Upper lobe of right lung (tissue), 1 donor: ENCODE measurements at places on chromosomes 6 and 20. TPM values are rescaled to one million over a fixed set of nuclear protein-coding genes. Genes with fewer than 3 reads are reported as not detected.

- H3K27ac ChIP-seq: no peak overlapping the region
- H3K36me3 ChIP-seq: no peaks in the 10 kb centered on the region
- H3K4me3 ChIP-seq: no peak overlapping the region
- no peak for DNase-seq
Measured at GRCh38 chr6:146876271-146877151, 277.7 kb downstream of the ADGB start.

The PLN gene
- 5.8 TPM for total RNA-seq

DNA sequence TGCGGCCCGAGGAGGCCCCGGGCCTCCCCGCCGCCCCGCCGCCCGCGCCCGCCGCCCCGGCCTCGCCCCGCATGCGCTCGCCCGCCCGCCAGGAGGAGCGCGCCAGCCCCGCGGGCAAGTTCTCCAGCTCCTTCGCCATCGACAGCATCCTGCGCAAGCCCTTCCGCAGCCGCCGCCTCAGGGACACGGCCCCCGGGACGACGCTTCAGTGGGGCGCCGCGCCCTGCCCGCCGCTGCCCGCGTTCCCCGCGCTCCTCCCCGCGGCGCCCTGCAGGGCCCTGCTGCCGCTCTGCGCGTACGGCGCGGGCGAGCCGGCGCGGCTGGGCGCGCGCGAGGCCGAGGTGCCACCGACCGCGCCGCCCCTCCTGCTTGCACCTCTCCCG is 1.5 kb downstream of the FOXQ1 start:
- H3K36me3 ChIP-seq: no peaks in the 10 kb centered on the region
- H3K4me3 ChIP-seq: peak overlapping the region; percentile 58
- peak overlapping the region; percentile 84 for H3K27ac ChIP-seq
- DNase-seq: peak; percentile 72
- no peaks in the 10 kb centered on the region for H3K4me1 ChIP-seq
- H3K27me3 ChIP-seq: peaks cover 26% of the 10 kb centered on the region

- peaks cover 4% of the 10 kb centered on the region for H3K27me3 ChIP-seq
- no peaks in the 10 kb centered on the region for H3K36me3 ChIP-seq
- DNase-seq: no peak
- no peaks in the 10 kb centered on the region for H3K4me1 ChIP-seq
Measured at GRCh38 chr20:32614772-32615171, 29.6 kb upstream of the NOL4L start.

DNA sequence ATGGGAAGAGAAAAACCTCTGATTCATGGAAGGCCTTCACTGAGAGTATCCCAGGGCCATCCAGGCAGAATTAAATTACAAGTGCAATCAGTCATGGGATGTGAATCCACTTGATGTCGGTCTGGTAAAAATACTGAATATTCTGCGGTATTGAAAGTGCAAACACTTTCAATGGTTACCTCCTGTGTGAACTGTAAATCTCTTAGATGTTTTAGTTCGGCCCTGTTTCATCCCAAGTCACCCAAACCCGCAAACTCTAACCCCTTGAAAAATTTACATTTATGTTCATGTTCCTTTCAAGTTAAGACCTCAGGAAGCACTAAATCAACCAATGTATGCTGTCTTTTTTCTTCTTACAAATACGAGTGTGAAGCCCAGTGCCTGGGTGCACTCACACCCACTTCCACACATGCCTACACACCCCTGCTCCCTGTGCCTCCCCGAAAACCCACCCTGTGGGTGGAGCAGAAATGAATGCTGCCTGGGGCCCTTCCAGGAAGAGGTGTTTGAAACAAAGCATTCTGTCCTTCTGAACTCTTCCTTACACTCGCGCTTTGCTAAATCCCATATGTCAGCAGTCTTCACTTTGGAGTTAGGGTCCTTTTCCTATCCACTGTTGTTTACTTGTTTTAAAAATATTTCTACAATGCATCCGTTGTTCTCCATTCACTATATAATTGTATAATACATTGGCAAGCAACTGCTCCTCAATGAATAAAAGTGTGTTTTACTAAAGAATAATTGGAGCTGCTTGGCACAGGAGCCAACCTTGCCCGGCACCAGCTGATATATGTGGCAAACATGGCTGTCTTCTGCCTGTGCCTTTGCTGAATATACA is 62.7 kb downstream of the FYN start:
- no peaks in the 10 kb centered on the region for H3K27me3 ChIP-seq
- no peak for DNase-seq
- no peak overlapping the region for H3K27ac ChIP-seq
- H3K36me3 ChIP-seq: no peaks in the 10 kb centered on the region

DNA sequence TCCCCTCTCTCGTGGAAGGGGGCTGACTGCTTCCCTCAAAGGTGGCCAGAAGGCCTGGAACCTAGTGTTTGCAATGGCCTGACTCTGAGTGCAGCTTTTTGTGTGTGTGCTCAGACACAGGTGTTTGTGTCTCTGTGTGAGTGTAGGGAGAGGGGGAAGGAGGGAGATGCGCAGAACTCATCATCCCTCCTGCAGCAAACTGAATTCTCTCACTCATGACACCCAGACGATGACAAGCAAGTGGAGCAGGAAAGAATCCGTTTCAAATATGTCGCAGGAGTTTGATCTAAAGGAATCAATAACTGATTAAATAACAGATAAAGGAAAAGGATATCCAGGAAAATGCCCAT is 101.4 kb downstream of the TNFAIP3 start:
- no peak for DNase-seq
- no peak overlapping the region for H3K27ac ChIP-seq
- H3K4me1 ChIP-seq: peaks cover 6% of the 10 kb centered on the region
- H3K36me3 ChIP-seq: no peaks in the 10 kb centered on the region

DNA sequence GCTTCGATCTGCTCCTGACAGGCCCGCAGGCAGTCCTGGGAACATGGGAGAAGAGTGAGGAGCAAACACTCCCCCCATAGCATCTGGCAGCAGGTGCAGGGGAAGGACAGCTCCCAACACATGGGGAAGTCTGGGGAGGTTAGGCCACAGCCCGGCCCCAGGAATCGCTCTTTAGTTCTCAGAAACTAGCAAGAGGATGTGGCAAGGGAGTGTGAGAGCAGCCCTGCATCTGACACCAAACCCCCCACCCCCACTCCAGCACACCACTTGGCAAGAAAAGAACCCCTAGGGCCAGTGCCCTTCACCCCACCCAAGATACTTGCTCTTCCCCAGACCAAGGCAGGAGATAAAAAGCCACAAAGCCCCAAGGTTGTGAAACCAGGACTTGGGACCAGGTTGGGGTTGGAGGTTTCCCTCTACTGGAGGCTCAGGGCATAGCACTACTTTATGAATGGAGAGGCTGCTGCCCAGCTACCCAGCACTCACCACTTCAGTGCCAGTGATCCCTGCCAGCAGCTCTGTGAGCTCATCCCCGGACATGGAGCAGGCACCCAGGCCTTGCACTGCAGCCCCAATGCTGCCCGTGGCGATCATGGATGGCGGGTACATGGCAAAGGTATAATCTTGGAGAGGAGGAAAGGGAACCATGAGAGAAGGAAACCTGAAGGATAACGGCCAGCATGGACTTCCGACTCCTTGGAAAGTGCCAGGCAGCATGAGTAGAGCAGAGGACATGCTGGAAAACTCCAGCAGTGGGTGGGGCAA is 5.4 kb downstream of the CCND3 start:
- no peak overlapping the region for H3K4me3 ChIP-seq
- peak overlapping the region; percentile 84 for H3K27ac ChIP-seq
- H3K36me3 ChIP-seq: peaks cover 49% of the 10 kb centered on the region
- peak; percentile 80 for DNase-seq
- H3K27me3 ChIP-seq: no peaks in the 10 kb centered on the region

The SYTL3 gene
- total RNA-seq: 8.7 TPM

- no peak overlapping the region for H3K4me3 ChIP-seq
- no peak for DNase-seq
- no peaks in the 10 kb centered on the region for H3K36me3 ChIP-seq
- peaks cover 6% of the 10 kb centered on the region for H3K4me1 ChIP-seq
- peaks cover 38% of the 10 kb centered on the region for H3K27me3 ChIP-seq
Measured at GRCh38 chr6:1595271-1596087, 14.2 kb upstream of the FOXC1 start.

The MAK gene
- 0.29 TPM for total RNA-seq

GRCh38 chr6:154923199-154923869 is 71.8 kb upstream of the TIAM2 start:
- no peak overlapping the region for H3K27ac ChIP-seq
- no peaks in the 10 kb centered on the region for H3K36me3 ChIP-seq

DNA sequence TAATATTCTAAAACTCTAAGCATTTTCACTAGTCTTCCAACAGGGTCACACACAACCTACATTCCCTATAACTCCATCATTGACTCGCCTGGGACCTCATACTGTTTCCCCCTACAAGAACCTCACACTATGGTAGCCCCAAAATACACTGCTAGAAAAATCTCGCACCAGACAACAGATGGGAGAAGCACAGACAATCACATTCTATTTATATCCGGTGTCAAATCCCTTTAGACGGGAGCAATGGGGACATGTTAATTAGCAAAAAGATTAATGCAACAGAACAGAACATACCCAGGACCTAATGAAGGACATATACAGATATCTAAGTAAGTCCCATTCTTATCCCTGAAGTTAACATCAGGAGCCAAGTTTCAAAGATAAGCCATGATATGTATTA is 33.6 kb downstream of the TMX4 start:
- no peak for DNase-seq
- peaks cover 25% of the 10 kb centered on the region for H3K36me3 ChIP-seq
- no peaks in the 10 kb centered on the region for H3K4me1 ChIP-seq
- H3K27me3 ChIP-seq: no peaks in the 10 kb centered on the region
- H3K4me3 ChIP-seq: no peak overlapping the region

DNA sequence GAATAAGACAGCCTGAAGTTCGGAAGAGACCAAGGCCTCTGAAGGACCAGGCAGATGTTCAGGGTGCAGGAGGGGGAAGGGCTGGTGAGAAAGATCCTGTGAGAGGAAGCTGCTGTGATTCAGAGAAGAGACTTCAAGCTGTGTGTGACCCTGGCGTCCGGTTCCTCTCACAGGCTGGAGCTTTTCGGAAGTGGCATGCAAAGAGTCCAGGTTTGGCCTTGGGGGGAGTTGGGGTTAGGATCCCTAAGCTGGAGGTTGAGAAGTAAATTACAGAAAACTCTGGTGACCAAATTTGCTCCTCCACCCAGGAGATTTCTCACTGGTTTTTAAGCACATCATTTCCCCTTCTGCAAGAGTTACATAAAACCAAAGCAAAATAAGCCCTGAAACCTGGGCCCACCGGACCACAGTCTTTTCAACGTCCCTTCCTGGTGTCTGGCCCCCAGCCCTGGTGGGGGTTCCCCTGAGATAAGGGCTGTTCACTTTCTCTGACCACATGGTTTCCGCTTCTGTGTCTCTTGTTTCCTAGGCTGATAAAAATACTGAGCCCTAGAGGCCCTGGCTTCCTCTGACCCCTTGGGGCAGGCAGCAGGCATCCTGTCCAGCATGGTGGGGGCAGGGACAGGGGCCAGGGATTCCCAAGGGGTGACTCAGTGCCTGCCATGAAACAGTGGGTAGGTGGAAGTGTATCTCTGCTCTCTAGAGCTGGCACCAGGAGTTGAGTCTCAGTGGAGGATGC is 12.0 kb upstream of the LTA start:
- H3K4me1 ChIP-seq: peaks cover 51% of the 10 kb centered on the region
- DNase-seq: peak; percentile 73
- H3K36me3 ChIP-seq: peaks cover 26% of the 10 kb centered on the region
- H3K4me3 ChIP-seq: no peak overlapping the region
- H3K27ac ChIP-seq: peak overlapping the region; percentile 73
- no peaks in the 10 kb centered on the region for H3K27me3 ChIP-seq

- DNase-seq: no peak
- no peaks in the 10 kb centered on the region for H3K4me1 ChIP-seq
- no peak overlapping the region for H3K4me3 ChIP-seq
- H3K27ac ChIP-seq: no peak overlapping the region
Measured at GRCh38 chr6:19754686-19755085, 82.5 kb upstream of the ID4 start.

- DNase-seq: peak; percentile 78
- H3K27me3 ChIP-seq: no peaks in the 10 kb centered on the region
- no peak overlapping the region for H3K27ac ChIP-seq
- H3K4me1 ChIP-seq: no peaks in the 10 kb centered on the region
- no peak overlapping the region for H3K4me3 ChIP-seq
- H3K36me3 ChIP-seq: no peaks in the 10 kb centered on the region
Measured at GRCh38 chr6:32868257-32868788, 14.3 kb downstream of the PSMB9 start.

DNA sequence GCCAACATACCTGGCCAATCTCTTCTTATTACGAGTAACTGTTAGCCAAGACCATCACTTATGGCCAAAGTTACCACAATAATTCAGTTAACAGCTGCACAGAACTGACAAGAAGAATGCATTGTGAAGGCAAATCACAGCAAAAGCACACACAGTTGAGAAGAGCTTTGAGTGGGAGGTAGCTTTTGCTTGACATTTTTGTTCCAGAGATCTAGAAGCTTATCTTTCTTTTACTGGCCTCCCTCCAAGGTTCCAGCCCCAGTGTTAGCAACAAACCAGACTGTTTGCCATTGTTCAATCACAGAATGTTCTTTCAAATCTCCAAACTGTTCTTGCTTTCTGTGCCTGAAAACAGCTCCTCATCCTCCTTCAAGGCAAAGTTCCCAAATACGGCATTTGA is 35.9 kb upstream of the IRAK1BP1 start:
- DNase-seq: no peak
- no peaks in the 10 kb centered on the region for H3K27me3 ChIP-seq
- H3K4me3 ChIP-seq: no peak overlapping the region

DNA sequence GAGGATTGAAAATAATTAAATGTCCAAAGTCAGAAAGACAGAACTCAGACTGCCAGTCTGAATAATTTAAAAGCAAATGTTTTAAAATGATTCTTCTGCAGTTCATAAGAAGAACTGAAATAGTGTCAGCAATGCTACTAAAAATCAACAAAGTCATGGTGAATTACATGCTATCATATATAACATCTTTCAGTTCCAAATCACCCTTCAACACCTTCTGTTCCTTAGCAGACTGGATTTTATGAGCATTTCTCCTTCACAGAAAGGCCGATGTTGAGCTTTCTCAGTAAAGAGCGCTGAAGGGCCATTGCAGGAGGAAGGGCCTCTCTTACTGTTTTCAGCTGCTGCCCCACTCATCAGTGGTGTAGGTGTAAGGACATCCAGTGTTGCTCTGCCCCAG is 63.3 kb downstream of the AIG1 start:
- no peaks in the 10 kb centered on the region for H3K27me3 ChIP-seq
- no peak overlapping the region for H3K4me3 ChIP-seq
- no peaks in the 10 kb centered on the region for H3K36me3 ChIP-seq
- no peak for DNase-seq
- no peak overlapping the region for H3K27ac ChIP-seq

GRCh38 chr20:21102603-21103311 is 3.4 kb downstream of the LINC00237 start:
- H3K36me3 ChIP-seq: no peaks in the 10 kb centered on the region
- peak overlapping the region; percentile 47 for H3K4me3 ChIP-seq
- peaks cover 45% of the 10 kb centered on the region for H3K4me1 ChIP-seq
- H3K27me3 ChIP-seq: peaks cover 95% of the 10 kb centered on the region
- no peak overlapping the region for H3K27ac ChIP-seq
- peak; percentile 78 for DNase-seq

DNA sequence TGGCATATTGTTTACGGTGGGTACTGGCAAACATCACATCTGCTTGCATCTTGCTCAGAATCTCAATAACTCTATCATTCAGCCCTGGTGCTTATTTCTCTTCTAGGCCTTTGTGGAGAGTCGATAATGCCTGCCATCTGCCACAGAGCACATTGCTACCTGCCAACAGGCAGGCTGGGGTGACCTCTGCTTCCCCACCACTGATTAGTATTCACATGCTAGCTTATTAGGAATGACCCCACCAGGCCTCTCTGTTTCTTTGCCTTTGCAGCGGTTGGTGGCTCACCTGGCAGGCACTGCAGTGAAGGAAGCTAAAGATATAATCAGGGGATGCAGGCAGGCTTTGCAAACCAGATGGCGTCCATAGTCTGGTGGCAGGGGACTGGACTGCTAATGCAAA is 154.5 kb downstream of the MMS22L start:
- H3K27ac ChIP-seq: no peak overlapping the region
- no peaks in the 10 kb centered on the region for H3K4me1 ChIP-seq
- no peaks in the 10 kb centered on the region for H3K36me3 ChIP-seq
- no peak overlapping the region for H3K4me3 ChIP-seq
- DNase-seq: no peak
- H3K27me3 ChIP-seq: no peaks in the 10 kb centered on the region
